ENCODE measurements at places on chromosomes 11 and 22. TPM values are rescaled to one million over a fixed set of nuclear protein-coding genes. Genes with fewer than 3 reads are reported as not detected.
A peak's percentile ranks its signal among the peaks of the same experiment; 100 is the strongest.

GRCh38 chr22:38578505-38578904 lies 8.5 kb upstream of the DMC1 start:
- DNase-seq = no peak

GRCh38 chr11:45754741-45755140 lies 50.2 kb upstream of the SLC35C1 start:
- DNase-seq = no peak

GRCh38 chr22:41758231-41758630 lies 42.2 kb upstream of the CCDC134 start:
- DNase-seq = no peak

DNA sequence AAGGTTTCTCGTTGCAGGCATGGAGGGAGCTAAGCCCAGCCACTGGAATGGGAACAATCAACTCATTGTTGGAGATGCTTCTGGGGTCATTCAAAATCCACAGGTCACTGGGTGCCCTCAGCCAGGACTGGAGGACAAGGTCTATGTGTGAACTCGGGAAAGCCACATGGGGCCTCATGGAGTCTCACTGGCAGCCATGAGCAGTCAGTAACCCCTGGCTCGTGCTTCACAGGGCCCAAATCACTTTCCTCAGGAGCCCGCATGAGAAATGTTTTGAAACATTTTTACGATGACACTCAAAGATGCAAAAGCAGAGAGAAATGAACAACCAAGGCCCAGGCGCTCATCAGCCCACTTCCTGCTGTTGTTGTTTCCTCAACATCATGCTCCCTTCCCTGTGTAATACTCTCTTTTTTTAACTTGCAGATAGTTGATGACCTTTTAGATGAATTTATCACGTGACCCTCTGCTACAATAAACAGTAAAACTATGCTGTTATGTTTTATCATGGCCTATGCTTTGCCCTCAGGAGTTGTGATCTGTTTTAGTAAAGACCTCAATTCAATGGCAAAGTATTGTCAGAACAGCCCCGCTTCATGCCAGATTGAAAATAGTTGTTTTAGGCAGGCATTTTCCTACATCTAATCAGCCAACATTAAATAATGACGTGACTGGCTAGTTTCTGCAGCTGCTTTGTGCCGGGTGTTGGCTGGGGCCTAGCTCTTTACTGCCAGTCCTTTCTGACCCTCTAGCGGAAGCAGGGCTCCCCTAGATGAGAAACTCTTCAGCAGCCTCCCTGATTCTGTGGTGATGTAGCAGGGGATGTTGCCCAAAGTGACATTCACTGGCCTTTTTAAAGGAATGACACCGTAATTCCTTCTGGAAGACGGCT lies 39.7 kb downstream of the ADAMTS15 start:
- no peak for DNase-seq

DNA sequence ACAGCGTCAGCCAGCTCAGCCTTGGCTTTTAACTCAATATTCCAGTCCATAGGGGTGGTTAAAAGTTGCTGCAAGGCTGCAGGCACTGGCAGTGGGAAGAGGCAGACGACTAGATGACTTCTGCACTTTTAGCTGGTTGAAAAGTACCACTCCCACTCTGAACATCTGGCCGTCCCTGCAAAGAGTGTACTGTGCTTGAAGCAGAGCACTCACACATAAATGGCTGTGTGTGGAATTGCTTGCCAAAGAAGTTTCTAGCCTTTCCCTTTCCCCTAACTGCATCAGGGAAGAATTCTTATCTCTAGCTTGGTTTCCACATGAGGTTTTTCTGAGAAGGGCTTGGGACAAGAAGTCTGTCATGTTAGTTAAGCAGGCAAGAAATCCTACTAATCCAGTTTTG lies 5.1 kb upstream of the PHLDB1 start:
- DNase-seq = no peak

DNA sequence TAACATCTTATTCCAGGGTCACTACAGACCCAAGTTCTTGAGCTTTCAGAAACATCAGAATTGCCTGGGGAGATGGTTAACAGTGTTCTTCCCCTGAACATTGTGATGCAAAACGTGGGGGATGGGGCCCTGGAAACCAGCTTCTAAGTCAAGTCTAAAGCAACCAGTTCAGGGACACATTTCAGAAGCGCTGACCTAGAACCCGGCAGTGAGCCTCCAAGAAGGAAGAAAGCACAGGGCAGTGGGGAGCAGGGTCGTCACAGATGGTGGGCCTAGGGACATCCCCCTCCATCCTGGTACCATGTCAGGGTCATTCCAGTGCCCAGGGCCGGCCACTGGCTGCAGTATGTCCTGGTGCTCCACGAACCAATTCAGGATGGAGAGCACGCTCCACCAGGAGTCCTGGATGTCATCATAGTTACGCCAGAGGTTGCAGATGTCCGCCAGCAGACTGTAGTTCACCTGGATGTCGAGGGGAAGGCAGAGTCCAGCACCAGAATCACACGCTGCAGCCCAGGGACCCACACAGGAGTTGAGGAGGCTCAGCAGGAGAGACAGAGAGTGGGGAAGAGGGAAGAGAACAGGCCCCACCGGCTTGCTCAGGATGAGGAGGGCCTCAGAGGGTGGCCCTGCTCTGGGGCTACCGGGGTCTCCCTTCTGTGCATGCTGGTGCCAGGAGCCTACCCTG lies 5.0 kb downstream of the NAGA start:
- DNase-seq = peak; percentile 72

DNA sequence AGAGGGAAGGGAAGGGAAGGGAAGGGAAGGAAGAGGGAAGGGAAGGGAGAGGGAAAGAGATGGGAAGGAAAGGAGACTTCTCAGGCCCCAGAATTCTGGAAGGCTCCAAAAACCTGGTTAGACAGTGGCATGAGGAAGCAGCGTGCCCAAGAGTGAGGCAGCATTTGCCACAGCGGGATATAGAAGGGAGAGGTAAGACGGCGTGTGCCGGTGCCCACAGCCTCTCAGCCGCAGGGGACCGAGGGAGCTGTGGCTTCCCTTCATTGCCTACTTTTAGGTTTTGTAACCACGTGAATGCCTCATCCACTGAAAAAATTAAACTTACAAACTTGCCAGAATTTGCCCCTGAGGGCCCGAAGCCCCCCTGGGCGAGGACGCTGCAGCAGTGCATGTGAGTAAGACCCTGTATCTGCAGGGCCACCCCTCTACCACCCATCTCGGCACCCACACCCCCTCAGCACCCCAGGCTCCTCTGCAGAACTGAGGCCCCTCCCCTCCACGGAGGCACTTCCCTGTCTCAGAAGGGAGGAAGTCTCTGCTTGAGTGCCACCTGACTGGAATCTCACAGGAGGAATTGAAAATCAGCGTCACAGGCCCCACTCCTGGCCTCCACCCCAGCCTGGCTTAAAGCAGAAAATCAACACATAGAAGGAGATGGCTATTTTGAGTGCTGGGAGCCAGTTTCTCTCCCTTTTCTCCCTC lies 58.1 kb downstream of the LINC01488 start:
- DNase-seq = no peak

Gene TUG1
- total RNA-seq = 85.0 TPM

Gene HEPACAM
- 3.4 TPM for total RNA-seq

Gene SIAE
- total RNA-seq = 10.6 TPM

Gene NAA40
- 7.1 TPM for total RNA-seq

Gene OR51B5
- total RNA-seq = 1.2 TPM

Gene CLTCL1
- total RNA-seq = 5.4 TPM

Gene OR2D2
- not detected for total RNA-seq

Measured in vagina (tissue), 2 donors.